ENCODE measurements at places on chromosomes 1 and 21.

DNA sequence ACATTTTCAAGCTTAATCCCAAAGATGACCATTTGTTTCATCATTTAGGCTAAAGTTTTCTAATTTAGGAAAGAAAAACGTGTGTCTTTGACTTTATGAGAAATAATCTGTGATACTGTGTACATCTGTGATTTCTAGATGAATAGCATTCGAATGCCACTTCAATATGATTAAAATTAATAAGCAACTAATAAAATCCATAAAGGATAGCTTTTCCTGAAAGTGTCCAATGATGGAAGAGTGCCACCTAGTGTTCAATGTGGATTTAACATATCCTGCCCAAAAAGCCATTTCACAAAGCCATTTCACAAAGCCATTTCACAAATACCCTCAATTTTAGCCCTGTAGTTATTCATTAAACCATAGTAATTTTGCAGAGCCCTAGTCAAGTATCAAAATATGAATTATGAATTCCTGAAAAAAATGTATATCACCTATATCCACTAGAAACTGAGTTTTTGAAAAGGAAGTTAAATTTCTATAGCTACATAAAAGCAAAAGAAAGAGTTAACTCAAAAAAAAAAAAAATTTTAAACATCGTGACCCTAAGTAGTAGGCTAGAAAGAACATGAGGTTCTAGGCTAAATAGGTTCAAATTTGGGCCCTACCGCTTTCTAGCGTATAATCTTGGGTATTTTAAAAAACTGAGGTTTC is 19.1 kb downstream of the NME7 start:
- no peak for DNase-seq

DNA sequence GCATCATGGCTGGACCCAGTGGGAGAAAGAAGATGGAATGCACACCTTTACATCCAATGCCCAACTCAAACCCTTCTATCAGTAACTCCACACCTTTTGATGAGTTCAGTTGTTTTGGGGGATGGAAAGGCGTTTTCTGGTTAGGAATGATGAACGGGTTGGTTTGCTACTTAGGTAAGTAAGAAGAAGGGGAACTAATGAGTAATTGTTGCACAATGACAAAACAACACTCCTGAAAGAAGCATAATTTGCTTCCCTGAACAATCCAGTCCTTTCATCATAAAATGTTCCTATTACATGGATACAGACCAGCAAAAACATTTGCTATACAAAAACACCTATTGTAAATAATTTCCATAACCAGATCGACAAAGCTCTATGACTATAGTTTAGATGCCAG is 35.9 kb upstream of the NFIA start:
- DNase-seq = no peak

GRCh38 chr1:207913951-207914350 is 3.0 kb upstream of the CD34 start:
- DNase-seq = no peak

DNA sequence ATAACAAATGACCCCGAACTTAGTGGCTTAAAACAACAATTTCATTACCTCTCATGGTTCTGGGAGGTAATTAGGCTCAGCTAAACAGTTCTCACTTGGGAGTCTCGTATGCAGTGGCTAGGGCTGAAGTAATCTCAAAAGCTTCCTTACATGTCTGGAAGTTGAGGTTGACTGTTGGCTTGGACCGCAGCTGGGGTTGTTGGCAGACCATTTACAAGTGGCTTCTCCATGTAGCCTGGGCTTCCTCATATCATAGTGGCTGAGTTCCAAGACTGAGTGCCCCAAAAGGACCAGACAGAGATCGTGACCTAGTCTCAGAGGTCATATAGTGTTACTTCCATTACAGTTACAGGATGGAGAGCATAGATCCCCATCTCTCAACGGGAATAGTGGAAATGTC is 2.4 kb upstream of the POGZ start:
- DNase-seq = no peak

DNA sequence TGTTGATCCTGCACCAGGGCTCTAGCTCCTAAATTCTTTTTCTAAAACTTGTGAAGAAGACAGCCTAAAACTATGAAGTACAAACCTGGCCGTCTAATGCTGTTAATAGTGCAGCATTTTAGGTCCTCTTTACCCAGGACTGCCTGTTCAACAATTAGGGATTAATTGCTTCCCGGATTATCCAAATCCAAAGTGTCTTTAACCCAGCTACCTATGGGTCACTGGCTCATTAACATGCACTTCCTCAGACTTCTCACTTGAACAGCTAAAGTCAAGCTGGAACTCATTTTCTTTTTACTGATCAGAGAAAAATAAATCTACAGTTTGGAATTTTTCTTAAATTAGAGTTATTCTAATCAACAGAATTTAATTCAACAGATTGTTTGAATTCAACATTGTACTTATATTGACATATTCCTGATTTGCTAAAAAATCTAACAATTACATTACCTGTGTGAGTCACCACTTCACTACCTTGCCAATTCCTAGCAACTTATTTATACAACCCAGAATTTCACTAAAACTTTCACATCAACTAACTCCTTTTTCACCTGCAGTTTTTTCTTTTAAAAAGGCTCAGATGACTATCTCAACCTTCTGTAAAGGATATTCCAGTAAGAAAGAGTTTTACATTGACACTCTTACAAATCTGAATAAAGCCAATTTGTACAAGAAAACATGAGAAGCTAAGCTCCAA is 3.3 kb downstream of the HNRNPU start:
- no peak for DNase-seq

DNA sequence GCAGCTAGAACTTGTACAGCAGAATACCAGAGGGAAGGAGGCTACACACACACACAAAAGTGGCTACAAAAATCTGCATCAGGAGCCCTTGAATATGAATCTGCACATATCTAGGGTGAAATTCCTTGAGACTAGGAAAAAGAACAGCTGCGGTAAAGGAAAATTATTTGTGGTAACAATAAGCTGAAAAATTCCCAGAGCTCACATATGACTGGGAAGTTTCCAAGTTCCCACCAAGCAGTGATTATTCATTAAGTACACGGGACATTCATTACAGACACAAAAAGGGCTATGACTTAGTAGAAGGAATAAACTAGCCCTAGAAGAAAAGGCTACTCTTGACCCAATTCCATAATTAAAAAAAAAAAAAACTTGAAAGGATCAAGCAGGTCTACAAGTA is 149.5 kb upstream of the BACE2 start:
- DNase-seq = no peak
